ENCODE measurements at places on chromosomes 4 and X. TPM values are rescaled to one million over a fixed set of nuclear protein-coding genes. Genes with fewer than 3 reads are reported as not detected.

The MAP9 gene
- 4.5 TPM for total RNA-seq

The DOK7 gene
- 31.0 TPM for total RNA-seq

GRCh38 chr4:108034565-108034964, 44.9 kb downstream of the HADH start:
- no peak for DNase-seq

DNA sequence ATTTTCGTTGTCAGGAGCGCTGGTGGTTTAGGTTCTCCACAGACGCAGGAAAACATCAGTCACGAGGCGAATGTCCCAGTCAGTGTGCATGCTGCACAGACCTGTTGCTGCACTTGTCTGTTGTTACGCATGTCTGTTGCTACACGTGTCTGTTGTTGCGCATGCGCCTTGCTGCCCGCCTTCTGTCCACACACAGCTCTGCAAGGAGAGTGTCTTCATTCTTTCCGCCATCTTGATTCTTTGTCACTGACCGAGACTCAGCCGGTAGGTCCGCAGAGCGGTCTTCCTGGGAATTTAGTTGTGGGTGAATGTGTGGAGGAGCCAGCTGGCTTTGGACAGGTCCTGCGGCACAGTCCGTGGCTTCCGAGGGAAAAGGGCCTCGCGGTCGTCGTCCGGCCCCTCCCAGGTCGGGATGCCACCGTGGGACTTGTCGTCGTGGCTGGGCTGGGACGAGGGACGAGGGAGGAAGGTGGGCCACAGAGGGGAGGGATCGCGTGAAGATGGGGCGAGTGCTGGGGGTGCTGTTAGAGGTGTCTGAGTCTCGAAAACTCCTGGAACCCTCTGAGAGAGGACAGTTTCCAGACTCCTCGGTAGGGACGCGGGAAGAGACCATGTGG, at the start of gene PAGE2B:
Gene PAGE2B (plus strand): TSS at position 180 of the 617 bp plus-strand sequence. CDS start 1,012 bp downstream, outside the sequence.
- no peak for DNase-seq

Data from right atrium auricular region (tissue), 2 donors.